ENCODE measurements at places on chromosomes 7 and 10.

DNA sequence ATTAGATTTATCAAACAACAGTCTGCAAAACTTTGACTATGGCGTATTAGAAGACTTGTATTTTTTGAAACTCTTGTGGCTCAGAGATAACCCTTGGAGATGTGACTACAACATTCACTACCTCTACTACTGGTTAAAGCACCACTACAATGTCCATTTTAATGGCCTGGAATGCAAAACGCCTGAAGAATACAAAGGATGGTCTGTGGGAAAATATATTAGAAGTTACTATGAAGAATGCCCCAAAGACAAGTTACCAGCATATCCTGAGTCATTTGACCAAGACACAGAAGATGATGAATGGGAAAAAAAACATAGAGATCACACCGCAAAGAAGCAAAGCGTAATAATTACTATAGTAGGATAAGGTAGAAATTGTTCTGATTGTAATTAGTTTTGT is 31.4 kb downstream of the LRRC17 start:
- DNase-seq = no peak

DNA sequence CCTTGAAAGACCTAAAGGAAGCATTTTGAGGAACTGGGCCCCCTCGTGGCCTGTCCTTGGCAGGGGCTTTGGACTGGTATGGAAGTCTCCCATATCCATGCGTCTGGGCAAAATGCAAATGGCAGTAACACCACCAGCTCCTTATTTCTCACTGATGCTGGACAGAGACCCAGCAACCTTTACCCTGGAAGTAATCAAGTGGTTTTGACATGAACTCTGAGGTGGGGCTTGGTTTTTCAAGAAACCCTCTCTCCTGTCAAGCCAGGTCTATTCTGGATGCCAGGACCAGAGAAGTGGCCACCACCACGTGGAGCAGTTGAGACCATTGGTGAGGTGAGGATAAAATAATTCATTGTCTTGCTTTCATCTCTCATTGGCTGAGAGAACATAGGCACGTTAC is 84.4 kb downstream of the OTUD1 start:
- no peak for DNase-seq

DNA sequence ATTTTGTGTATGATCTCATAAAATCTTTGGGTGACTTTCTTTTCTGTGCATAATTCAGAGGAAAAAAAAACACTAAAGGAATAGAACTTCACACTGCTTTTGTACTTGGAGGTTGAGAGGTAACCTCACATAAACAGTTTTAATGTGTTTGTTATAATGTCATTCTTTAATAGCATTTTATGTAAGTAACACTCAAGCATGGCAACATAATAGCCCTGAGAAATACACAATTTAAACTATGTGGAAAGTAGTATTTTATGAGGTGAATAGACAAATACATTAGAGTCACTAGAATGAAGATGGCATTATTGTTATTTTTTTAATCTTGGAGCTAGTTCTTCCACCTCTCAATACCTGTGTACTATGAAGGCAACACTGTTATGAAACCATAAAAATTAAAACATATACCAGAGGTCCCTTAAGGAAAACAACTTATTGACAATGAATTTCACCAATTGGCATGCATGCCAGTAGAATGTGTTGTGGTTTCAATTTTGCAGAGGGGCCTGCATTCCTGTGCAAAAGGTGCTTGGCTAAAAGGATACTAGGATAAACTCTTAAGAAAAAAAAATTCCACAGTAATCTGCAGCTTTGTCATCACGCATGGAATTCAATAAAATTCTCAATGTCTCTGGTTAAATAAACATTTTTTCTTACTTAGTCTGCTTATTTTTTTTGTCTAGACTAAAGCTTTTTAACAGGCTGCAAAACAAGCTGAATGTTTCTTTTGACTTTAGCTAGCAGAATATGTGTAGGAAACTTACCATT is 102.5 kb downstream of the CD36 start:
- DNase-seq = no peak

GRCh38 chr7:14104861-14105260 is 115.4 kb upstream of the ETV1 start:
- no peak for DNase-seq

DNA sequence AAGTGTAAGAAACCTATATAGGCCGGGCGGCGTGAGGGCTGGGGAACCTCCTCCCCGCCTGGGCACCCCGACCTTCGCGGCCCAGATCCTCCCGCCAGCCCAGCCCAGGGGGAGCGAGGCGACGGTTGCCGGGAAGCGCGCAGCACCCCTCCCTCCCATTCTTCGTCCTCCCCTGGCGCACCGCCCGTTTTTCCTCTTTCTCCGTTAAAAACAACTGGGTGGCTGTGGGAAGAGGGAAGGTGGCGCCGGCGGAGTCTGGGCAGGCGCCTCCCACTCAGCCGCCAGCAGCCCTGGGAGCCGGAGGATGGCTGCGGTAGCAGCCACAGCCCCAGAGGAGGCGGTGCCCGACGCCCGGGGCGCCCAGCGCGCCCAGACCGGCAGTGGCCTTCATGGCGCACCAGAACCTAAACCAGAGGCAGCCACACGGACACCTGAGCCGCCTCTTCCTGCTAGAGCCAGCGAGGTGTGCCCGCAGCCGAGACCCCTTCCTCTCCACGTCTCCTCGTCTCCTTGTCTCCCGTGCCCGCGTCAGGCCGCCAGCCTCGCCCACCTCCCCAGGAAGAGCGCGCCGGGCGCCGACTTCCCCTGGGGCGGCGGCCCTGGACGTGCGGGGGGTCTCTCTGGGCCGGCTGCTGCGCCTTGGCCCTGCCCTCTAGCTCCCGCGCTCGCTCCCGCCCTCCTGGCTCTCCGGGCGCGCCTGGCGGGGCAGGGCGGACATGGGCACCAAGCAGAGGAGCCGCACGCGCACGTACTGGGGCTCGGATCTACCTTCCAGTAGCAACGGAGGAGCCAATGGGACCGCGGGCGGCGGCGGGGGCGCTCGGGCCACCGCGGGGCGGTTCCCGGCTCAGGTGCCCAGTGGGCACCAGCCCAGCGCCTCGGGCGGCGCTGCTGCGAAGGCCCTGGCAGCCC is 32.8 kb upstream of the SFTPD start:
- DNase-seq = peak; percentile 67

GRCh38 chr10:74973741-74974392 is 137.6 kb upstream of the SAMD8 start:
- DNase-seq = no peak

DNA sequence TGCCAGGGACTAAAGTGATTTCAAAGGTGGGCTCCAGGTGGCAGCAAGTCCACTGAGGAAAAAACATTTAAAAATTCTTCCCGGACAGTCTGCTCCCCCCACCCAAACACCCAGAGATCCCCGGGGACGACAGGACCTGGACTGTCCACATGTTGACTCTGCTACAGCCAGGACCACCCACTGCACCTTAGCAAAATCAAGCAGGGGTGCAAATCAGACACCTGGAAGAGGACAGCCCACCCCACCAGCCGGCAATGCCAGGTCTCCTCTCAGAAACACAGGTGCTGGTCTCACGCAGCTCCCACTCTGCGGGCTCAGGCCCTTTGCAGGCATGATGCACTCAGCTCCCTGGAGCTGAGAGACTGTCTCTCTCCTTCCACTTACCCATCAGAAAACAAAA is 251.9 kb downstream of the TNS3 start:
- DNase-seq = no peak

- no peak for DNase-seq
These were observed 341.7 kb downstream of the REEP3 start for GRCh38 chr10:63862860-63863259.

- DNase-seq = no peak
These were observed 11.4 kb upstream of the TMEM26 start for GRCh38 chr10:61464461-61465170.

GRCh38 chr10:114753126-114753525 is 68.5 kb upstream of the FHIP2A start:
- DNase-seq = no peak

DNA sequence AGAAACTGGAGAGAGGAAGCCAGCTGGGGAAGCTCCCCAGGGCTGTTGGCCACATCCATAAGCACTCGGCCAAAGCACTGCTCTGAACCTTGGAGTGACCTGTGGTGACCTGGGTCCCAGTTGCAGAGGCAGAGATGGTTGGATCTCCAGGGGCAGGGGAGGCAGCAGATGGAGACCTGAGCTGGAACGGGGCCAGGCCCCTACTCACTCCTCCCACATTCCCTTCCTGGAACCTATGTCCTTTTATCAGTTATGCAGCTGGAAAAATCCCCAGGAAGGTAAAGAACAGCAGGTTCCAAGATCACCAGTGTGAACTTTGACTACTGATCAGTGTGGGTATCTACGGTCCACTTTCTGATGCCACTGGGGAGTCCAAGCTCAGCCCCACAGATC is 9.6 kb upstream of the PNLIPRP2 start:
- DNase-seq = no peak

DNA sequence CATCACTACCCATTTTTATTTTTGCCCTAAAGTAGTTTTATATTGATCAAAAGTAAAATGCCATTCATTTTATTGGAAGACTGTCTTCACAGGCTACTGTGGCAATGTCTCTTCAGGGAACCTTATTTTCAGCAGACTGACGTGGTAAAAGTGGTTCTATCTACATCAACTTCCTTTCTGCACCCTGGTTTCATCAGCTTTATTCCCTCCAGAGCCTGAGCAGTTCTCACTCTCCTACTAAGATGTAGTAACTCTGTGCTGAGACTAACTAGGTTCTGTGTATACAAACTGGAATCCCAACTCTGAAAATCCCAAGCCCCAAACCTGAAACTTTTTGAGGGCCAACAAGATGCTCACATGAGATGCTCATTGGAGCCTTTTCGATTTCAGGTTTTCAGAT is 155.3 kb downstream of the SFMBT2 start:
- DNase-seq = no peak

GRCh38 chr7:43108255-43109011 is 4.0 kb upstream of the HECW1 start:
- peak; percentile 20 for DNase-seq

DNA sequence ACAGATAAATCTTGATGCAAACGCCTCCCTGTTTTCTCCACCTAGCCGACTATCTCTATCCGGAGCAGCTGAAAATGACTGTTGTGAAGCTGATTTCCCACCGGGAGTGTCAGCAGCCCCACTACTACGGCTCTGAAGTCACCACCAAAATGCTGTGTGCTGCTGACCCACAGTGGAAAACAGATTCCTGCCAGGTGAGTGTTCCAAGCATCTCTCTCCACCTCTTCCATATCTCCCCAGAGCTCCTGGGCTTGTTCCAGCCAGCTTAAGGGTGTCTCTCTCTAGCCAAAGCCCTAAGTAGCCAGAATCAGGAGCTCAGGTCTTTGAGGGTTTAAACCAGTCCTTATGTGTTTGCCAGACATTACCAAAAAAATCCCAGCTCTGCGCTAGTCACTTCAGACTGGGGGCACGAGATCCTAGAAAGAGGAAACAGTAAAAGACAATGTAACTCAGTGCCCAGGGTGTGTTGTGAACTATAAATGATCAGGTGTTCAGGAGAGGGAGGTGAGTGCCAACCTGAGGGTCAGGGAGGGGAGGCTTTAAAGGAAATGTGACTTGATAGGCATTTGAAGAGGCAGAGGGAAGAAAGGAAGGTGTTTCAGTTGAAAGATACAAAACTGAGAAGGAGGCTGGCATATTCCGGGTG is 4.4 kb downstream of the PLAU start:
- DNase-seq = no peak

GRCh38 chr10:980468-981093 is 7.7 kb upstream of the GTPBP4 start:
- no peak for DNase-seq

DNA sequence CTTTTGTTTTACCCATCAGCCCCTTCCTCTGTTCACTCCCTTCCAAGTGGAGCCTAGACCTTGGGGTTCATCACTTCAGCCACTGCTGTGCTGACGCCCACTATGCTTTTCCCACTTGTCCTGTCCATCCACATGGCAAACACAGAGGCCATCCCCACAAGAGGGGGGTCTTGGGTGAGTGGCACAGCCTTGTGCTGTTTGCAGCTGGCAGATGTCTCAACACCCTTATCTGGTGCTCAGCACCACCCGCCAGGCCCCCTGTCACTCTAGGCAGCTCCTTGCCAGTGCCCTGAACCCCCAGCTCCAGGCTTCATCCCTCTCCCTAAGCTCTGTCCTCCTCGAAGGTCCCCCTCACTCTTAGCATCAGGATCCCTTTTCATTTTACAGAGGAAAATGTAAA is 13.1 kb downstream of the BLVRA start:
- no peak for DNase-seq

GRCh38 chr10:2899246-2899951 is 167.9 kb upstream of the PFKP start:
- no peak for DNase-seq

- no peak for DNase-seq
These were observed 138.2 kb downstream of the ELMO1 start for GRCh38 chr7:37310327-37311080.
